ENCODE measurements at places on chromosomes 4 and X.

- DNase-seq = no peak
These were observed 373 bp upstream of the INTS6L start for GRCh38 chrX:135520022-135520552.

GRCh38 chrX:13432414-13433297 lies 112.8 kb upstream of the ATXN3L start:
- DNase-seq = no peak

DNA sequence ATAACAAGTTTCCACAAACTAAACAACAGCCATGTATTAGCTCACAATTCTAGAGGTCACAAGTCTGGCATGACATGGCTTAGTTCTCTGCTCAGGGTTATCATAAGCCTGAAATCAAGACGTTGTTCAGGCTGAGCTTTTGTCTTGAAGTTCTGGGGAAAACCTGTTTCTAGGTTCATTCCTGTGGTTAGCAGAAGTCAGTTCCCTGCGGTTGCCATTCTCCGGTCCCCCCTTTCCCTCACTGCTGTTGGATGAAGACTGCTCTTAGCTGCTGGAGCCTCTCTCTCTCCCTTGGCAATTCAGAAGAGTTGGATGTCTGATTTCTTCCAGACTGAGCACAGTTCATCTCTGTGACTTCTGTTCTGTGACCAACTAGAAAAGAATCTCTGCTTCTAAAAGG lies 962.6 kb downstream of the PCDH7 start:
- DNase-seq = no peak

GRCh38 chr4:76147454-76148141 lies 599 bp downstream of the NUP54 start:
- peak; percentile 38 for DNase-seq

DNA sequence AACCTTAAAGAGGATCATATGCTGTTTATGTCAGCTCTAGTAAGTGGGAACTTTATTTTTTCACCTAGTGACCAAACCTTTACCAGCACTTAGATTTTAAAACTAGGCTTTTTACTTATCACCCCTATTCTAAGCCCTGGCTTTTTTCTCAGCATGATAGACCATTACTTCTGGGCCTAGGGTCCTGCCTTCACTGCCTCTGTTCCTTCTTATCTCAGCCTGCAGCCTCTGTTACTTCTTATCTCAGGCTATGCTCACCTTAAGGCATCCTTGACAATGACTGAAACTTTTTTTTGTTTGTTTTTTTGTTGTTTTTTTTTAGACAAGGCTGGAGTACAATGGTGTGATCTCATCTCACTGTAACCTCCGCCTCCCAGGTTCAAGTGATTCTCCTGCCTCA lies 59.6 kb downstream of the TMEM154 start:
- DNase-seq = no peak

GRCh38 chrX:17588303-17588702 lies 149.0 kb upstream of the SCML1 start:
- no peak for DNase-seq

- no peak for DNase-seq
These were observed 1185.2 kb downstream of the PCDH7 start for GRCh38 chr4:31905363-31905762.

- DNase-seq = peak; percentile 65
These were observed 306.3 kb downstream of the ANK2 start for GRCh38 chr4:113355550-113356371.

GRCh38 chr4:147731580-147732517 lies at the start of gene ARHGAP10:
Gene ARHGAP10 (plus strand): TSS chr4:147732088. CDS start chr4:147732302, 214 bp downstream.
- peak; percentile 60 for DNase-seq

DNA sequence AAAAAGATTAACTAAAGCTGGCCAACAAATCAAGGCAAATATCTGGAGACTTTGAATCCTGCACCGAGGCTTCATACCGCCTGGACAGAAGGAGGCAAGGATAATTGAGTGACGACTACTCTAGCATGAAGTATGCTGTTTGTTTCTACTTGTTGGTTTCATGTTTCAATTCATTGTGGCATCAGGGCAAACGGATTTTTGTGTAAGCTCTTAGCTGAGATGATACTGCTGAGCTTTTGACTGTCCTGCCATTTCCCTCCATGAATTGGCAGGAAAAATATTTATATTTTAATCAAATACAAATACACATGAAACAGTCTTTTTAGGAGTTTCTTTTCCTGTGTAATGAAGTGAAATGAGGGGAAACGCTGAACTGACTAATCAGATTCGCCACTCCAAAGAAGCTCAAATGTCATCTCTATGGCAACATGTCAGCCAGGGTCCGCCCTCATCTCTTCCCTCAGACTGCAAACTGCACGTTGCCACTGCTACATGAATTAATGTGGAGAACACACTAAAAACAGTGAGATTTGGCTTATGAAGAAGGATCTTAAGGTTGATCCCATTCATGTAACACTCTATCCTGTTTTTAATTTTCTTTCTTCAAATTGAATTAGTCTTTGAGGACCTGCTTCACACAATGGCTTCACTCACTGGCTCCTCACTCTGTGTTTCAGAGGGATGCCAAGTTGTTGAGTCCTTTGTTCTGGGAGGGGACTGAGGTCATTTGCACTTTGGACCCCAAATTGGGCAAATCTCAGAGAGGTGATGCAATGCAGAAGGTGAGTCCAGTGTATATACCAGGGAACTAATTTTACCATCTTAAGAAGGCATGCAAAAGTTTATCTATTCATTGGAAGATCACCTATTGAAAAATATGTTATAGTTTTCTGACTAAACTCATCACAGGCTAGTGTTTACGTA lies 149.6 kb upstream of the MID1 start:
- DNase-seq = no peak

GRCh38 chrX:156008915-156009314 lies 11.4 kb downstream of the IL9R start:
- no peak for DNase-seq

Measured in immature natural killer cell (primary cell).